ENCODE measurements at places on chromosomes 2 and 18.

- DNase-seq: no peak
These were observed 87.9 kb downstream of the ICOS start for GRCh38 chr2:204024503-204024902.

DNA sequence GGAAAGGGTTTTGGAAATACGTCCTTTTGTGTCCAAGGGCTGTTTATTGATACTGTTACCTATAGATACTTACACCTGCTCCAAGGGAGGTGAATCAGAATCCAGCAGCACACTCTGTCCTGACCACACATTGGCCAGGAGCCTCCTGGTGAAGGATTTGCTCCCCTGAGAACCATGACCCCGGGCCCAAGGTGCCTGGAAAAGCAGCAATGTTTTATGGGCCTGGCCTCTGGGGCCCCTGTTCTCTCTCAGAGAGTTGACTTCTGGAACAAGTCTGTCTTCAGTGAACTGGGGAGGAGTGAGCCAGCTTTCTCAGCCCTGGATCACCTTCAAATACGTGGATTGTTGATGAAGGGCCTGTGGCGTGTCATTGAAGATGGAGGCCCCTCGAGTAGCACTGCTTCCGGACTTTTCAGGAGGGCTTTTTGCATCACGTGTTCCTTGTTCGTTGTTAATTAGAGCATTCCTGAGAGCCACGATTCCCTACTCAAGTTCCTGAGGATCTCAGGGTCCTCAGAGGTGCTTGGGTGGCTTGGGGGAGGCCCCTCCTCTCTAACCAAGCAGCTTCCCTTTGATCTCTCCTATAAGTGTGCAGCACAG is 78.5 kb upstream of the RPL31 start:
- no peak for DNase-seq

DNA sequence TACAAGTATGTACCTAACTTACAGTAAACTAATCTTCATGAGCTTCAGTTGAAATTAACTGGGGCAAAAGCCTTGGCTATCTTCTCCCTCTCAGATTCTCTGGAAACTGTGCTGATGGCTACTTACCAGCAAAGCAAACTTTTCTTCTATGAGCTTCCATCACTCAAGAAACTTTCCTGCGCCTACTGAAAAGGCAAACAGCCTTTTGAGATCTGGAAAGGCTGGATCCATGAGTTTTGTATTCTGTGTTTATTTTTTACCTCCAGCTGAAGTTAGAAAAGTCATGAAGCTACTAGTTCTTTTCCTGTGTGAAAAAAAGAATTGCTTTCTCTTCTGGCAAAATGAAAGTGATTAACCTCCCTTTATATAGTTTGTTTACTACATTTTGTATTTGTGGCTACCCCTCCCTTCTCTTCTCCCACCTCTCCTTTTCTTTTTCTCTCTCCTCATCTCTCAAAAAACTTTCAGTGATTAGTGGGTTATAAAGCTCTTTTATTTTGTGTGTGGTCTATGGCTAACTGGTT is 49.2 kb upstream of the RNF152 start:
- DNase-seq: no peak

GRCh38 chr2:76008001-76008702 is 297.4 kb upstream of the GCFC2 start:
- DNase-seq: no peak

GRCh38 chr18:37483221-37483971 is 82.2 kb downstream of the CELF4 start:
- peak; percentile 22 for DNase-seq

DNA sequence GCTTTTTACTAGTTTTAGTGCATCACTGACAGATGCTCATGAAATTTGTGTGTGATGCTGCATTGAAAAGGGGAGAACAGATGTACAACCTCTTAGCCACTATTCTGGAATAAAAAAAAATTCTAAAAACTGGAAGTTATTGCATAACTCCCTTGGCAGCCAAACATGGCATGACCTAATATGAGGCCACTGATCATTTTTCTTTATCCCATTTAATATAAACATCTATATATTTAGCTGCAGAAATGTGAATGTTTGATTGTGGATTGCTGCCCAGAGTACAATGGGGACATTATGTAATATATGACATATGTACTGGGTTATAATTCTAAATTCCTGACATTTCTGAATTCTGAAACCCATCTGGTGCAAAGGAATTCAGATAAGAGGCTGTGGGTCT is 86.5 kb downstream of the CDCA7 start:
- DNase-seq: no peak

DNA sequence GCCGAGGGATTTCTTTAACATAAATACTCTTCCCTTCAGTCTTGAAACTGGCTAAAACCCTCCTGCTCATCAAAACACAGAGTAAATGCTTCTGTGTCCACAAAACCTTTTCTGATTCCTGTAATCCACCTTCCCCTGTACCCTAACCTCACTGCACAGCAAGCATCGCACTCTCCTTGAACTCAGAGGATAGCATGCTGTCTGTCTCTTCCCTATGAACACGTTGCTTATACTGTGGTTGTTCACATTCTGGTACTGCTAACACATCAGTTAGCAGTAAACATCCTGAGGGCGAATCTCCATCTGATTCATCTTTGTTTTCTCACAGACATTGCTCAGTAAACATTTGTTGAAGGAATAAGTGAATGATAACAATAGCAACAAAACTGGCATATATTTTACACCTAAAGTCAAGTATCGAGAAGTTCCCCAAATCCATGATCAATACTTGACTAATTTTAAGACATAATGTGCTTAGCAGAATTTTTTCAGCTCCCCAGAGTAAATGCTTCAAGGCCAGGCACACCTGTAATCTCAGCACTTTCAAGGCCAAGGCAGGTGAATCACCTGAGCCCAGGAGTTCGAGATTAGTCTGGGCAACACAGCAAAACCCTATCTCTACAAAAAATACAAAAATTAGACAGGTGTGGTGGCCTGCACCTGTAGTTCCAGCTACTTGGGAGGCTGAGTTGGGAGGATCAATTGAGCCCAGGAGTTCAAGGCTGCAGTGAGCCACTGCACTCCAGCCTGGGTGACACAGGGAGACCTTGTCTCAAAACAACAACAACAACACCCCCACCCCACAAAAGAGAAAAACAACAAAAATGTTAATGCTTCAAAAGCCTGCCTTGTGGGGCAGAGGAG is 45.6 kb upstream of the LPIN2 start:
- DNase-seq: no peak

DNA sequence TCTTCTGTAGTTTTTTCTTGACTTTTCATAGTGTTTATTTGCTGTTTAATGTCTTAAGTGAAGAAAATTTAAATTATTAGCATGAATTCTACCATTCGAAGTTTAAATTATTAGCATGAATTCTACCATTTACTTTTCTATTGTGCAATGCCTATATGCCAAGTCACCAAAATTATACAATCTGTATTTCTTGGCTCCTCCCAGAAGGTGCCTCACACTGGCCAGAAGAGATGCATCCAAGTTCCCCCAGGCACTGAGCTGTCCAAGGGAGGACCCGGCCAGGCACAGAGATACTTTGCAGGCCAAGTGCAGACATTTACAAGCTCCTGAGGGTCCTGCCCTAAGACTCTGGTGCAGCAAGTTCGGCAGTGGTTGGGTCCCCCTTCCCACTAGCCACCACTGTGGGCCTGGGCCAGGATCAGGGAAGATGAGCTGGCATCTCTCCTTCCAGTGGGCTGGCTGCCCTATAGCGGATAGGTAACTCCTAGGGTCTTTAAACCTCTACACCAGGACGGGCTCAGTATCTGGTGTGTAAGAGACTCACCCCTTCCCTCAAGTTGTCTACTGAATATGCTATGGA is 31.3 kb downstream of the TMEM247 start:
- DNase-seq: no peak

DNA sequence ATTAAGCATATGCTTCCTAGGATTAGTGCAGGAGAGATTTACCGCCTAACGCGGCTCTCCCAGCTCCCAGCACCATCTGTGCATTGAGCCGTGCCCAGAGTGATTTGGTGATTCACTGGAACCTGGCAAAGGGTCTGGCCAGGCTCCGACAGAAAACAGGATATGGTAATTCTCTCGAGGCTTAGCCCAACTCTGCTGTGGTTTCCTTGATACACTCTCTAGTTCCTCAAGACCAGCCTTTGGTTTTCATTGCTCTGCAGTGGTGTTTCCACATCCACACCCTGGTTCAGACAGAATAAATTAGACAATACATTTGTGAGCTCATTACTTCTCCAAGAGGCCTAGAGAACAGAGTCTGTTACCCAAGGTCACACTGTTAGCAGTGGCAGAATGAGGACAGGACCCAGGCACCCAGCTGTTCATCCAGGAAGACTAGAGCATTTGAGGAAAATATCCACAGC is 23.0 kb upstream of the SMAD2 start:
- no peak for DNase-seq

DNA sequence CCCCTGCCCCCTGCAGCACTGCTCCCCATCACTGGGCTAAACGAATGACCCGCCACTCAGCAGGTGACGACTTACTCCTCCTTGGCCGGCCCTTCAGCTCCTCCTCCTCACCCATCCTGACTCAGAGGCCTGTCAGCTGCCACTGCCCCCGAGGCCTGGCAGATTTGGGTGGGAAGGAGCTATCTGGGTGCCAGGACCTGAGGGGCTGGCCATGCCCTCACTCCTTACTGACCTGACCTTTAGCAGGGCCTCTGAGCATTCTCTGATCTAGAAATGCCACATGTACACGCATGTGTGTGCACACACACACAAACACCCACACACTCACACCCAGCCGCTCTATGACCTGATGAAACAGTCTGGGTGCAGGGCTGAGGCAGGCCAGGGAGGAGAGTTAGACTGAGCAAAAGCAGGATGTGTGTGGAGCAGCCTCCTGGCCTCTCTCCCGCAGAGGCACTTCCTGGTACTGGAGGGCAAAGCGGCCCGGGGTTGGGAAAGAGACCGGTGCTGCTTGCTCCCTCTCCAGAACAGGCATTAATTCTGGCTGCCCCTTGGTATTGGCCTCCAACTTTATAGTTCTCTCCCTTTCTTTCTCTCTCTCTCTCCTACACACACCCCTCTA is 68.0 kb downstream of the ZFP36L2 start:
- peak; percentile 55 for DNase-seq

GRCh38 chr18:72675394-72675793 is 131.3 kb upstream of the CBLN2 start:
- DNase-seq: no peak

DNA sequence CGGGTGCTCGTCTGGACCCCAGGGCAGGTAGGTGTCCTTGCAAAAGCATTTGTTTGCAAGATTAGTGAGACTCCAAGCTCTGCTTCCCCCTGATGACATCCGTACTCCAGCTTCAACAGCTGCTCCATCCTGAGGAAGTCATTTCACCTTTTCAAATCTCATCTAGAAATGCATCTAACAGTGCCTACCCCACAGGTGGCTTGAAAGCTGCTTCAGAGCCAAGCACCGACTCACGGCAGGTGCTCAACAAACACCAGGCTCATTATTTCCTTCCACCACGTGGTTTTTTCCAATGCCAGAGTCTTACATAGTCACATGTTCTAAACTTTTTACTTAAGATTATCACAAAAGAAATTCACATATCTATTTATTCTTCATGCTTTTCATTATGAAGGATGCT is 31.9 kb downstream of the CNGA3 start:
- DNase-seq: no peak

GRCh38 chr18:79904357-79905147 is 46.9 kb downstream of the SLC66A2 start:
- no peak for DNase-seq

DNA sequence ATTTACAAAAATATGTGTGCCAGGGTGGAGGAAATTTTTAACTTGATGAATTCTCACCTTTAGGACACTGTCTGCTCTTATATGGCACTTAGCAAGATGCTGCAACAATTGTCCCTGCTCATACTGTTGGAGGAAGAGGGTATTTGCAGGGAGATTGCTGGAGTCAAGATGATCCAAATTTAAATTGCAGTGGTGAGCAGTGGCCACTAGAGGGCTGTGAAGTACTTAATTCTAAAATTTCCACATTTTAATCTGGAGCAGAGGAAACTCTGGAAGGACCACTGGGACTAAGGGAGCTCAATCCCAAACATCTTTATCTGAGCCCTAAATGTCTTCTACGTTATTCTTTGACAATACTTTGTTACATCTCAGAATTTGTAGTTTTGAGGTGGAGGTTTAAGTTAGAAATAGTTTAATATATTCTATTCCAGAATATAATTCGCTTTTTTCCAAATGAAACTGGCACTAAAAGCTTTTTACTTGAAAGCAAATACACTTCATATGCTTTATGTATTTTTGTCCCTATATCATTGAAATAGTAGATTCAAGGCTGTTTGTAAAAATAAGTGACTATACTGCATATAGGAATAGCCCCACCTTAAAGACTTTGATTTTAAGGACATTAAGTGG is 33.0 kb upstream of the PTH2R start:
- DNase-seq: peak; percentile 48

DNA sequence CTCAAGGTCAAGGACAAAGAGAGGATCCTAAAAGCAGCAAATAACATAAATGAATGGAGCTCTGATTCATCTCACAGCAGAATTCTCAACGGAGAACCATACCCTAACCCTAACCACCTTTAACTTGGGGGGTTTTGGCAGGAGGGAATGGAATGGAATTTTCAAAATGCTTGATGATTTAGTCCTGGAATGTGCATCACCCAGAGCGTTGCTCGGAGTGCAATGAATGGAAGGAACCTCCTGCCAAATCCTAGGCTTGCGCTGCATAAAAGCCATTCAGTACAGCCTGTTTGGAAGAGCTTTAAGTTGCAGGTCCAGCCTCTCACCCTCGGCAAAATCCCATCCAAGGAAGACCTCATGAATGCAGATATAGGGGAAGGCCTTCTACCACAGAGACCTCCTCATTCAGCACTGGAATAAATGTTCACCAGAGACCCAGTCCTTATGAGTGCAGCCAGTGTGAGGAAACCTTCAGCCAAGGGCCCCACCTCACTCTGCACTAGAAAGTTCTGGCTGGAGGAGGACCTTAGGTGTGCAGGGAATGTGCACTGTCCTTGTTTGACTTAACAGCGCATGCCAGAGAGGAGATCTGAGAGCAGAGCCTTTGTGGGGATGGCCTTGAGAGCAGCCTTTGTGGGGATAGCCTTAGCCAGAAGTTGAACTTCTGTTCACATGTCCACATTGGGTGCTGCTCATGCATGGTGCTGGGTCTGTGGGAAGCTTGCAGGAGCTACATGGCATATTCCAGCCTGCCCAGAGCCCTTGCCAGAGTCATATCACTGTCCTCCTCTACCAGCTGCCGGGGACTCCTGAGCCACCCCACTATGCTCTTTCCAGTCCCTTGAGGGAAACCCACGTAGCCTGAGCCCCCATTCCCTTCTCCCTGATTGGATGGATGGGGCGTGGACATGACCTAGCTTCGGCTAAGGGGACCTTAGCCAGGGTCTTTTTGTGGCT is 30.5 kb downstream of the ASB1 start:
- DNase-seq: no peak

GRCh38 chr2:17830053-17831034 is 14.1 kb downstream of the MSGN1 start:
- peak; percentile 48 for DNase-seq

DNA sequence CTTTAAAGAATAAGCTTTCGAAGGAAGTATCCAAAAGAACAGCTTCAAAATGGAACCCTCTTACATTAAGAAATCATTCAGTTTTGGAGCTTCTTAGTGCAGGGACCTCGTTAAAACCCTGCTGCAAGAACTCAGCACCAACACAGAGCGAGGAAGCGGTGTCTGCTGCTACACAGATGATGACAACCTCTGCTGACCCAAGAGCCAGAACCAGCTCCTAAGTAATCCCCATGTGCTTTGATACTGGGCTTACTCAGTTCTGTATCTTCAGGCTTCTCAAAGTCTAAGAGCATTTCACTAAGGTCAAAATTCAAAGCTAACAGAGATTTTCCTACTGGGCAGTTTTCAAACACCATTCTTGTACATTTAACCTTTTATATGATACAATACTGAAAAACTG is 194.6 kb downstream of the STK39 start:
- DNase-seq: no peak
